ENCODE measurements at places on chromosomes 7 and 10.
A peak's percentile ranks its signal among the peaks of the same experiment; 100 is the strongest.

- no peak for DNase-seq
Observed at GRCh38 chr7:88005191-88005590, 71.1 kb downstream of the ADAM22 start.

DNA sequence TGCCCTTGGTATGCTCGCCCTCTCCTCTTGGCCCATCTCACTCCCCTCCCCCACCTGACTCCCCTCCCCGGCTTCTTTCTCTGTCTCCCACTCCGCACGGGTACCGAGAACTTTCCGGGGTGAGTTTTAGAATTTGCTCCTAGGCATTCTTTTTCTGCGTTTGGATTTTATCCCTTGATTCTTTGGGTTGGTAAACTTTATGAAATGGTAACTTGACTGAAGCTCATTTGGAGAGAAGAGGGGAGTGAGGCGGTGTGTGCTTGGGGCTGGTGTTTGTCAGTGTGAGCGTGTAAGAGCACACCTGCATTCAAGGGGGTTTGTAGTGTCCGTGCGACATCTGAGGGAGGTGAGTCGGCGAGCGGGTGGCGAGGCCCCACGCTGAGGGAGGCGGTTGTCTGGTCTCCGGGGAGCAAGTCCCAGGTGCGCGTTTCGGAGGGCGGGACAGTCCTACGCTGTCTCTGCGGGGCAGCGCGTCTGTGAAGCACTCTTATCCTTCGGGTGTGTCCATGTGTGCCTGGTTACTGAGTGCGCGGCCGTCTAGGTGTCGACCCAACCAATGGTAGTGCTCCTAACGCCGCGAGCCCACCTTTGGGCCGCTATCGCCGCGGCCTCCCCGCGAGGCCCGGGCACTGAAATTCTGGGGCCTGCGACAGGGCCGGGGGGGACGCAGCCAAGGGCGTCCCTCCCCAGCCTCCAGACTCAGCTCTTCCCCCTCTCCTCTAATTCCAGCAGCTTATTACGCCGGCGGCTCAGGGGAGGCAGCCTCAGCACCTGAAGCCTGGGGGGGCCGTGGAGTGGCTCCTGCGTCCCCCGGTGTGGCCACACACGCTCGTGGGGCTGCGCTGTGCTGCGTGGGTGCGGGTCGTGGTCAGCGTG is 2.6 kb upstream of the ZNF503 start:
- no peak for DNase-seq

DNA sequence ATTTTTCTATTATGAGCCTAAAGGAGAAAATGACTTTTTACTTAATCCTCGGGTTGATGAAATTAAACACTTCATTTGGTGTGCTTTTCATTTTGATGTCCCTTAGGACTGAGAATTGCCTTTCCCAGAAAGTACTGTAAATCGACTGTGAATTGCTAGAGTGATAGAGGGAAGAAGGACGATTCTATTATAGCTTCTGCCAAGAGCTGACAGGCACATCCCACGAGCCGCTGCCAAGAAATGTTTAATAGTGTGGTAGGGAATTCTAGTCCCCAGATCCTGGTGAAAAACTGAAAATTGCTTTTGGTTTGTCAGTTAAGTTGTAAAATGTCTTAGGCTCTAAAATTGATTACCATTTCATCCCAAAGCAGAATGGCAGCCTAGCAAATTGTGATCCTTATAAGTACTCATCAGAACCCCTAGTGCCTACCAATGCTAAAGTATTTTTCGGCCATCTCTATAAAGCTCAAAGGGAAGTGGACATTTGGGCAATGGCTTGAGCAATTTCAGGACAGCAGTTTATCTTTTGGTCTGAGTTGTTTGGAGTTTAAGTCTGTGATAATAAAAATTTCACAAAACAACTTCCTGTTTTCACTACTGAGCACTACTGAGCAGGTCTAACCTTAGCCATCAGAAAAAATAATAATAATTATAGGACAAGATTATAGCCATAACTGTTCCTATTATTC is 44.6 kb upstream of the HYCC1 start:
- DNase-seq = peak; percentile 53

DNA sequence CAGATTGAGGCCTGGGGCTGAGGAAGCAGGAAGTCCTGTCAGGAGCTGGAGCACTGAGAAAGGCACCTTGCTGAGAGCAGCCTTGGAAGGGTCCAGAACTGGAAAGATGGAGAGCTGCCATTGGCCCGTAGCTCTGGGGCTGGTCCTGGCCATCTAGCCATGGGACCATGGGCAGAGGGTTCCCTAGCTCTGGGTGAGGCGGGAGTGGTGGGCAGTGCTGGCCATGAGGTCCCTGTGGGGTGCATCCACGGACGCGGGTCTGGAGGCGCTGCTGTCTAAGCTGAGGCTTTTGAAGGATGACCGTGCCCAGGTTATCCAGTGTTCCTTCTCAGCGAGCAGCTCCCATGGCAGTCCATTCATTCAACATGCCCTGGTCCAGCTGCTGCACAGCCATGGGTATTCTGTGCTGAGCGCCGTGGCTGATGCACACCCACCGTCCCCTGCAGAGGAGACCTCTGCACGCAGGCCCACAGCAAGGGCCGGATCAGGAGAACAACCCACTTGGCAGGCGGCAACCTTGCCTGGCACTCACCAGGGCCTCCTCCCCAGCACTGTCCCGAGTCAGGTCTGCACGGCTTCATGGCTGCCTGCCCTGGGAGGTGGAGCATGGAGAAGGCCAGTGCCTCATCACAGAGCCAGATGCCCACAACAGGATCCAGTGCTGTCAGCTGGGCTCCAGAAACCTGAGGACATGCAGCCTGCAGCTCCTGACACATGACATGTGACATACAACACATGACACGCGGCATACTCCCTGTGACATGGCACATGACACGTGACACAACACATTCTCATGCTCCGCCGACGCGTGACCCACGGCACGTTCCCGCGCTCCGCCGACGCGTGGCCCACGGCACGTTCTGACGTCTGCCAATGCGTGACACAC is 121.9 kb downstream of the INPP5A start:
- DNase-seq = no peak

DNA sequence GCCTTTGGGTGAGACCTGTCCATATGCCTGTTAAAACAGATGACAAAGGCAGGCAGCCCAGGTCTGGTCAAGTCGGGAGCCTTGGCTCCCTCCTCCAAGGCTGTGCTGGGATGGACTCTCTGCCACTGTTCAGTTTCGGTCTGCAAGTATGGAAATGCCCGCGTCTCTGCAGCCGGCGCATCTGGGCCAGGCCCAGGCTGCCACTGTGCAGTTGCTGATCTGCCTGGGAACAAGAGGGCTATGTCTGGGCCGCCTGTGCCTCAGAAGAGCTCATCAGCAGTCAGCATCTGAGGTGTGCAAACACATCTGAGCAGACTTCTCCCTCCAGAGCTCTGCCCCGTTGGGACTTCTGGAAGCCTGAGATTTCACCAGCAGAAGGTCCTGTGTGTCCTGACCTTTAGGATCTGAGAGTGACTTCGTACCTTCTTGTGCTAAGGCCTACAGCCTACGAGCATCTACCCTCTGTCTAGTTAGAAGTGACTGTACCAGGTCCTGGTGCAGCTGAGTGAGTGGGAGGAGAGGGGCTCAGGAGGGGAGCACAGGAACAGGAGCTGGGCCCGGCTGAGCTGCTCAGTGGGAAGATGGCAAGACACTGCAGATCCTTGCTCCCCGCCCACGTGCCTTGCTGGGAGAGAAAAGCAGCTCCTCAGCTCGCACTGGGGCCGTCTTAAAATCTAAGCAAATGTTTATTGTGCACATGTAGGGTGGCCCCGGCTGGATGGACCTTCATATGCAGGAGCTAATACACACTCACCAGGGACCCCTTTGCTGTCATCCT is 50.9 kb downstream of the DOCK1 start:
- no peak for DNase-seq

DNA sequence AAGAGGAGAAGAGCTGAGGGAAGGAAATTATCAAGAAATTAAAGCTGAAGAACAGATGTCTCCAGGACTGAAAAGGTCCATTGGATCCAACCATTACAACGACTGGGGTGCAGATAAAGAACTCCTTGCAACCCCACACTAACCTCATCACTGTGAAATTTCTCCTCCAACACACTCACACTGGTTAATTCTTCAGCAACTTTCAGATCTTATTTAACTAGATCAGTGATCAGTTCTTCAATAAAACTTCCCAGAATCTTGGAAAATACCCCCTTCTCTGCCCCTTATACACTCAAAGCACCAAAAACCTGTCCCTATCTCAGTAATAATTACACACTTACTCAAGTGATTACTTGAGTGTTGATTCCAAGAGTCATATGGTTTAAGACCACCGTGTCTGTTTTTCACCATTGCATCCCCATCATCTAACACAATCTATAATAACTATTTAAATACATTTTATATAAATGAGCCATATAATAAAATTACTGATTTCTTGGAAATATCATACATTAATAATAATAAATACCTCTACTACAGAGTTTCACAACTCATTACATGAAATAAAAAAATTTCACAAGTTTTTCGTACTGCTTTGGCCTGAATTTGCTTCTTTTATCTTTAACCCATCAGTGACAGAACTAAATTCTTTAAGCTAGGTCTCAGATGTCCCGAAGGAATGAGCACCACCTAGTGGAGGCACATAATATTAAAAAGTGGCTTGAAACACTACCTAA is 123.7 kb downstream of the MPP7 start:
- DNase-seq = peak; percentile 18

DNA sequence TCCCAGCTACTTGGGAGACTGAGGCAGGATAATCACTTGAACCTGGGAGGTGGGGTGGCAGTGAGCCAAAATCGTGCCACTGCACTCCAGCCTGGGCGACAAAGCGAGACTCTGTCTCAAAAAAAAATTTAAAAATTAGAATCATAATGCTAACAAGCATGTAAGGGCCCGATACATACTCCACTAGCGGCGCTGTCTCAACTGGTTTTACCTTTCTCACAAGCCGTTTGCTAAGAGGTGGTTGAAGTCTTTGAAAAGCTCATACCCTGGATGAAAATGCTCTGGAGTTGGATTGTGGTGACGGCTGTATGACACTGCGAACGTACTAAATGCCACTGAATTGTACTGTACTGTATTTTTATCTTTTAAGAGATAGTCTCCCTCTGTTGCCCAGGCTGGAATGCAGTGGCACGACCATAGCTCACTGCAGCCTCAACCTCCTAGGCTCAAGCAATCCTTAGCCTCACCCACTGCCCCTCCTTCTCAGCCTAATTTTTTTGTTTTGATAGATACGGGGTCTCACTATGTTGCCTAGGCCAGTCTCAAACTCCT is 29.9 kb downstream of the SPOCK2 start:
- no peak for DNase-seq

GRCh38 chr10:124792998-124793352 is 1.3 kb upstream of the EEF1AKMT2 start:
- no peak for DNase-seq

DNA sequence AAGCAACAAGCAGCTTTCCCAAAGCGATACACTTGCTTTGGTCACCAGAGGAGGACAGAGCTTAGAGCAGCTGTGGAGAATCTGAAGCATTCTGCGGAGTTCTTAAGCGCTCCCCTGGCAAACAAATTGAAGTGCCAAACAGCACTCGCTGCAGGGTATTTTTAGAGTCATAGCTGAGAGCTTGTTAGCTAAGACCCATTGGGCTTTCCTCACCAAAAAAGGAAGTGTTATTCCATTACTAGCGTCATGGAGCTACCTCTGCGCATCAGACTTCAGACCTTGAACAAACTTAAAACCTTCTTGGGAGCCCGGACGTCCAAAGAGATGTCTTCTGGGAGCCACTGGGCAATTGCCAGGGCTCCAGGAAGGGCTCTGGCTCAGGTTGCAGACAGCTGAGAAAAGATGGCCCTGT is 23.2 kb upstream of the BMPR1A start:
- peak; percentile 46 for DNase-seq

DNA sequence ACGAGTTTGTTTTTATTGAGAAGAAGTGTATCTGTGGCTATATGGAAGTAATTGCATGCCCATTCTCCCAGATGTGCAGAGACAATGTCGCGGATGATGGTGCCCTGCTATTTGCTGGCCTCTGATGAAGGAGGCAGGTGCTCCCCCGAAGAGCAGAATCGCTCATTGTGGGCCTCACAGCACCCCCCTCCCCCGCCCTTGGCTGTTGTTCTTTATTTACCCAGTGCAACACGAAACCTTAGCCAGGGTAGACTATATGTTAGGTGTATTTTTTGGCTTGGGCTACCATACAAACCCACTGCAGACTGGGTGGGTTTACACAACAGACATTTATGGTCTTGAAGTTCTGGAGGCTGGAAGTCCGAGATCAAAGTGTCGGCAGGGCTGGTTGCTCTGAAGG is 3.4 kb upstream of the ADCY1 start:
- DNase-seq = no peak

GRCh38 chr7:135817583-135817982 is 69.0 kb upstream of the FAM180A start:
- DNase-seq = no peak

DNA sequence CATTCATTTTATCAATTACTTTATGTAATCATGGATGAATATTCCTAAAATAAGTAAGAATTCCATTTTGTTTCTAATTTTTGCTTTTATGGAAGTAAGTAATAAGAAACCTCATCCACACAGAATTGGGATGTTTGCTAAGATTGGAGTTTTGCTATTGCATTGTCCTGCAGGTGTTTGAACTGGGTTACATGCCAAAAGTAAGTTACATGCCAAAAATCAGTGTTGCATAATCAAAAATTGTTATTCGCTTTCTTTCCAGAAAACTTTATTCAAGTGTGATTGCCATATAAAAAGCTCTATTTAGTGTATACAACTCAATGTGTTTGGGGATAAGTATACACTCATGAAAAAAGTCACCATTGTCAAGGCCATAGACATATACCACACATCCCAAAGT is 346.7 kb upstream of the PLXDC2 start:
- no peak for DNase-seq

- DNase-seq = no peak
Observed at GRCh38 chr10:1472178-1472958, 265.0 kb downstream of the ADARB2 start.

DNA sequence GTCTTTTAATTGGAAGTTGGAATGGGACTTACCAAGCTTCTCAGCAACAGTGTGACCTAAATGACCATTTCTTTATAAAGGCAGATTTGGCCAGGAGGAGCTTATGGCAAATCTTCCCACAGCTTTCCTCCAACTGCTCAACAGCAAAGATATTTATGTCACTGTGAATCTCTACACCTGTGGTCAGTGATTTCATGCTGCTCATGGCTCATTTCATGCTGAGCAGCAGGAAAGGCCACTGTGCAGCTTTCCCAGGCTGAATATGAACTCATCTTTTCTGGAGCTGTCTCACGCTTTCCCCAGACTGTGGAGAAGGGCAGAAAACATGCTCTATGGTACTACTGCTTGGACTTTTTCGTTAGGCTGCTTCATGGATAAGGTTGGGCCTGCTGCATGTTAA is 29.8 kb downstream of the CALCR start:
- no peak for DNase-seq

- DNase-seq = peak; percentile 14
Observed at GRCh38 chr10:13219685-13220670, 14.2 kb downstream of the UCMA start.

DNA sequence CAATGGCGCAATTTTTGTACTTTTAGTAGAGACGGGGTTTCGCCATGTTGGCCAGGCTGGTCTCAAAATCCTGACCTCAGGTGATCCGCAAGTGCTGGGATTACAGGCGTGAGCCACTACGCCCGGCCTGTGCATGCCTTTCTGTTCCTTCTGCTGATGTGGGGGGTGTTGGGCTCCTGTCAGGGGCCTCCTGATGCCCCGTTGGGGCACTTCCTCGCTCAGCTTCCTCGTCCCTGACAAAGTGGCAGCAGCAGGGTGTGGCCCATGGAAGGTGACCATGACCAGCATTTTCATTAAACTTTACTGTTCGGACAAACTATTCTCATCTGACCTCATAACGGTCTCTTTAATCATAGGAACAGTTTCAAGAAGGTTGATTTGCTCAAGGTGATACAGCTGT is 69.4 kb downstream of the TBXAS1 start:
- DNase-seq = no peak

- DNase-seq = no peak
Observed at GRCh38 chr10:84007482-84007881, 131.8 kb upstream of the GHITM start.
